ENCODE measurements at places on chromosomes 1 and 21. TPM values are rescaled to one million over a fixed set of nuclear protein-coding genes. Genes with fewer than 3 reads are reported as not detected.

GRCh38 chr21:46314441-46315020, 9.1 kb downstream of the C21orf58 start:
- no peak for DNase-seq
- no peak overlapping the region for H3K27ac ChIP-seq
- H3K36me3 ChIP-seq, result peaks cover 11% of the 10 kb centered on the region
- no peaks in the 10 kb centered on the region for H3K4me1 ChIP-seq
- no peaks in the 10 kb centered on the region for H3K27me3 ChIP-seq

- H3K27me3 ChIP-seq, result peaks cover 32% of the 10 kb centered on the region
- no peak overlapping the region for H3K4me3 ChIP-seq
- DNase-seq, result no peak
- H3K27ac ChIP-seq, result no peak overlapping the region
- H3K36me3 ChIP-seq, result no peaks in the 10 kb centered on the region
- H3K4me1 ChIP-seq, result peaks cover 14% of the 10 kb centered on the region
These were observed 16.5 kb downstream of the CAMK2N1 start for GRCh38 chr1:20469406-20470076.

- no peaks in the 10 kb centered on the region for H3K4me1 ChIP-seq
- peaks cover 13% of the 10 kb centered on the region for H3K27me3 ChIP-seq
These were observed 18.4 kb upstream of the LY9 start for GRCh38 chr1:160777486-160778089.

DNA sequence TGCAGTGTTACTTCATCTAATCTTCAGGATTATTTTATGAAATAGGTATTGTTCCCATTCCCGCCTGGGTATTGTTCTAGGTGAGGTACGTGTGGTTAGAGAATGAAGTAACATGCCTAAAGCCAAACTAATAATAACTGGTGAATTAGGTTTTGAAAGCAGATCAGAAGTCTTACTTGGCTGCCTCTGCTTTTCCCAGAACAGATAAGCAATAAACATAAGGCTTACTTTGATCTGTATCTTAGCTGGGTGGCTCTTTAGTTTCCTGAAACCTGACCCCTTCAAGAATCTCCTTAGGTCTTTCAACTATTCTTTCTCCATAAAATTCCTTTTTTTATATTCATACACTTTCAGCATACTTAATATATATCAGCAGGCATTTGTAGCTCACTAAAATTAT, 65.3 kb downstream of the VAV3 start:
- H3K36me3 ChIP-seq, result no peaks in the 10 kb centered on the region
- no peaks in the 10 kb centered on the region for H3K4me1 ChIP-seq
- H3K4me3 ChIP-seq, result no peak overlapping the region
- DNase-seq, result no peak

- peak overlapping the region; percentile 92 for H3K27ac ChIP-seq
- H3K4me3 ChIP-seq, result peak overlapping the region; percentile 94
- peaks cover 66% of the 10 kb centered on the region for H3K36me3 ChIP-seq
These were observed 1.7 kb downstream of the PRRX1 start for GRCh38 chr1:170665629-170666028.

DNA sequence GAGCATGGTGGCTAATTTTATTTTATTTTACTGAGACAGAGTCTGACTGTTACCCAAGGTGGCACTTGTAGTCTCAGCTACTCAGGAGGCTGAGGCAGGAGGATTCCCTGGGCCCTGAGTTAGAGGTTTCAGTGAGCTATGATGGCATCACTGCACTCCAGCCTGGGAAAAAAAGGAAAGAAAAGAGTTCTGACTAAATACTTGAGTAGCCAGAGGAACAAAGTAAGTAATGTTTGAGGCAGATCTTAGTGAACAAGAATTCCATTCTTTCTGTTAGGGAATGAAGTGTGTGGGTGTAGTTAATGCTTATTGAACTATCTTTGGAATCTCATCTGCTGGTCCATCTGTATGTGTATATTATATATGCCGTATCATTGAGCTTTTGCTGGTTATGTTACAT, 13.1 kb upstream of the EVI5 start:
- no peak overlapping the region for H3K4me3 ChIP-seq
- DNase-seq, result peak; percentile 30
- H3K36me3 ChIP-seq, result 0 out of 2 replicates have a peak, but pooled peaks cover 4% of the 10 kb centered on the region
- no peak overlapping the region for H3K27ac ChIP-seq

Gene FABP3
- 2.2 TPM for total RNA-seq

Data from HFFc6 (cell line).